Activated CD8-positive, alpha-beta T cell treated with anti-CD3 and anti-CD28 coated beads for 36 hours (primary cell): ENCODE measurements at places on chromosomes 5 and 9. TPM values are rescaled to one million over a fixed set of nuclear protein-coding genes. Genes with fewer than 3 reads are reported as not detected.

Gene AFAP1L1
- total RNA-seq = 1.6 TPM

Gene DND1
- total RNA-seq = 2.9 TPM

DNA sequence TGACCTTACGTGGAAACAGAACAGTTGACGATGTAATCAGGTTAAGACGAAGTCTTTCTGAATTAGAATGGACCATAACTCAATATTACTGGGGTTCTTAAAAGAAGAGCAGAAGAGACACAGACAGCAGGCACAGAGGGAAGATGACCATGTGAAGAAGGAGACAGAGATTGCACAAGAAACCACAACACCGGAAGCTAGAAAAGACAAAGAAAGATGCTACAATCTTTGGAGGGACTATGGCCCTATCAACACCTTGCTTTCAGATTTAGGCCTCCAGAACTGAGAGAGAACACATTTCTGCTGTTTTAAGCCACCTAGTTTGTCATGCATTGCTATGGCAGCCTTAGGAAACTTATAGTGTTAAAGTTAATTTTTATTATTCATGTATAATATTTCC is 27.1 kb downstream of the CDH9 start:
- no peak overlapping the region for H3K4me3 ChIP-seq
- H3K27ac ChIP-seq = no peak overlapping the region
- no peaks in the 10 kb centered on the region for H3K36me3 ChIP-seq
- H3K27me3 ChIP-seq = no peaks in the 10 kb centered on the region
- DNase-seq = no peak

Gene CCNO
- total RNA-seq = not detected

Gene SLIT3
- total RNA-seq = 0.74 TPM

DNA sequence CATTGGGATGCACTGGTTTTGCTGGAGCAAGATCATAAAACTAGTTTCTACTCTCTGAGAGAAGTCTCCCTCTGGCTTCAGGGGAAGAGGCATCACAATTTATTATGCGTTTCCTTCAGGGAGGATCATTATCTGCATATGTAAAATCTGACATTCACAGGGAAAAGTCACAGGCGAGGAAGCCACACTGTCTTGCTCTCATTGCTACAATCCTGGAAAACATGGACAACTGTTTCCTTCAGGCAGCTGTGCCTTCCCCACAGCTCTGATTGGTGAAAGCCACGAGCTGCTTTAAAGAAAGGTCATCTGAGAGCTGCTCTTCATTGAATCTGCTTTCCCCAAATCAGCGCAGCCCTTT is 397.8 kb downstream of the MED10 start:
- no peaks in the 10 kb centered on the region for H3K4me1 ChIP-seq
- H3K27me3 ChIP-seq = no peaks in the 10 kb centered on the region
- no peak for DNase-seq
- H3K27ac ChIP-seq = no peak overlapping the region

- H3K4me1 ChIP-seq = peaks cover 5% of the 10 kb centered on the region
- no peaks in the 10 kb centered on the region for H3K36me3 ChIP-seq
- peaks cover 14% of the 10 kb centered on the region for H3K27me3 ChIP-seq
- no peak overlapping the region for H3K4me3 ChIP-seq
- no peak overlapping the region for H3K27ac ChIP-seq
These were observed 30.3 kb upstream of the CER1 start for GRCh38 chr9:14752871-14753270.

GRCh38 chr5:141880961-141881801 is 3.0 kb upstream of the PCDH1 start:
- no peaks in the 10 kb centered on the region for H3K36me3 ChIP-seq
- DNase-seq = no peak
- H3K4me3 ChIP-seq = no peak overlapping the region
- peaks cover 70% of the 10 kb centered on the region for H3K27me3 ChIP-seq

Gene LCN15
- not detected for total RNA-seq

DNA sequence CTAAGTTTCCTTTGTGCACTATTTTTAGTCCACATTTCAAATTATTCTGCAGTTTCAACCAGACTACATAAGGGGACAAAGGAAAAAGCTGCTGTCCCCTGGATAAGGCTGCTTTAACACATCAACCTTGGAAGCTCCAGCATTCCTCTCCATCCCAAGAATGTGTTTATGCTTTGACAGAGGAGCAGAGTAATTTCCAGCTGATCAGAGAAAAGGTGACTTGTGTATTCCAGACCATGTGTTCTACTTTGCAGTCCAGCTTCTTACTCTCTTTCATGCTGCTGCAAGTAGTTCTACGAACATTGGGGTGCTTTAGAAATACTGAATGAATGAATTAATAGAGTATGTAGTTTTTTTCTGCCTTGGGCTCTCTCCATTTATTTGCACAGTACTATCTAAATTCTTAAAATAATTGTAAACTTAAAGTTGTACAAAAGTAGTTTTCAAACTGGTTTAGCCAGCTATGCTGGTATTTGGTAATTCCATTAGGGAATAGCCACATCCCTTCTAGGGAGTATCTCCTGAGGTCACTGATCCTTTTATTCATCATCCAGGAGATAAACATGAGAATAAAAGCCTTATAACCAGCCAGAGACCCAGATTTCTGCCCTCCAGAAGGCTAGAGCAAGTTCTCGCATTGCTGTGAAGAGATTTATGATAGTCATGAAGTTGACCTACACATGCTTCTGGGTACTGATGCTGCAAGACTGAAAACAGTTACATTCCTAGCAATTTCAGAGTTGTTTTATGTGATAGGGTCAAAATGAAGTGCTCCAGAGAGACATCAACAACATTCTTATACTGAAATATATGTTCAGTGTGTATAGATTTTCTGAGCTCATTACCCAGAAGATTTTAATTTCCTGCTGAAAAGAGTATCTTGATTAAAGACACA is 215.2 kb downstream of the COMMD10 start:
- H3K4me3 ChIP-seq = no peak overlapping the region
- no peak for DNase-seq
- H3K36me3 ChIP-seq = peaks cover 79% of the 10 kb centered on the region
- H3K27me3 ChIP-seq = no peaks in the 10 kb centered on the region
- no peak overlapping the region for H3K27ac ChIP-seq
- H3K4me1 ChIP-seq = no peaks in the 10 kb centered on the region

Gene PCDHB6
- not detected for total RNA-seq

GRCh38 chr9:28135549-28135948 is 562.3 kb upstream of the C9orf72 start:
- H3K4me3 ChIP-seq = no peak overlapping the region
- no peaks in the 10 kb centered on the region for H3K4me1 ChIP-seq
- DNase-seq = no peak
- H3K27me3 ChIP-seq = no peaks in the 10 kb centered on the region

Gene TYRP1
- total RNA-seq = not detected

Gene LRRC19
- not detected for total RNA-seq

- H3K4me3 ChIP-seq = no peak overlapping the region
- H3K4me1 ChIP-seq = no peaks in the 10 kb centered on the region
- no peak overlapping the region for H3K27ac ChIP-seq
These were observed 287.2 kb upstream of the ZNF608 start for GRCh38 chr5:125033602-125034001.

Gene PCDHB14
- not detected for total RNA-seq

DNA sequence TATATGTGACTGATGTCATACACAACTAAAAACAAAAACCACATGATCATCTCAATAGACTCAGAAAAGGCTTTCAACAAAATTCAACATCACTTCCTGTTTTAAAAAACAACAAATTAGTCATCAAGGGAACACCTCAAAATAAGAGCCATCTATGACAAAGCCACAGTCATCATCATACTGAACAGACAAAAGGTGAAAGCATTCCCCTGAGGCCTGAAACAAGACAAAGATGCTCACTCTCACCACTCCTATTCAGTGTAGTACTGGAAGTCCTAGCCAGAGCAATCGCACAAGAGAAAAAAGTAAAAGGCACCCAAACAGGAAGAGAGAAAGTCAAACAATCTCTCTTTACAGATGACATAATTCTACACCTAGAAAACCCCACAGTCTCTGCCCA is 893.5 kb upstream of the EDIL3 start:
- no peaks in the 10 kb centered on the region for H3K27me3 ChIP-seq
- no peak for DNase-seq
- no peaks in the 10 kb centered on the region for H3K4me1 ChIP-seq
- no peak overlapping the region for H3K4me3 ChIP-seq
- no peaks in the 10 kb centered on the region for H3K36me3 ChIP-seq

Gene CMBL
- total RNA-seq = 1.4 TPM

DNA sequence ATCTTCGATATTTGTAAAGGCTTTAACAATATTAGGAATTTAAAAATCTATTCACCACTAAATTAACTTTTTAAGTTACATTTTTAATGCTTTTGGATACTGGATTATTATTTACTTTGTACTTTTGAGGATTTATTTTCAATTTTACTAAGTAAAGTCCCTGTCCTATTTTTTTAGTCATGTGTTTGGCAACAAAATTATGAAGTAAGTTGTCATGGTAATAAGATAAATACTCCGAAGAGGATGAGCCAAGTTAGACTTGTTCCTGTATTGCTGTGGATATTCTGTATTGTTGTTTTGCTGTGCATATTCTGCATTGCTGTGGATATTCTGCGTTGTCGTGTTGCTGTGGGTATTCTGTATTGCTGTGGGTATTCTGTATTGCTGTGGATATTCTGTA is 210.1 kb downstream of the MTRR start:
- no peaks in the 10 kb centered on the region for H3K36me3 ChIP-seq
- no peaks in the 10 kb centered on the region for H3K4me1 ChIP-seq
- DNase-seq = no peak
- no peaks in the 10 kb centered on the region for H3K27me3 ChIP-seq

GRCh38 chr9:128113526-128114325 is 13.8 kb downstream of the PTGES2 start:
- H3K27me3 ChIP-seq = no peaks in the 10 kb centered on the region
- peaks cover 10% of the 10 kb centered on the region for H3K4me1 ChIP-seq
- no peak for DNase-seq
- H3K27ac ChIP-seq = no peak overlapping the region
- H3K4me3 ChIP-seq = no peak overlapping the region

- H3K4me3 ChIP-seq = no peak overlapping the region
- no peaks in the 10 kb centered on the region for H3K36me3 ChIP-seq
- no peak for DNase-seq
- H3K27ac ChIP-seq = no peak overlapping the region
These were observed 133.4 kb downstream of the MRPL36 start for GRCh38 chr5:1666221-1666620.

- no peaks in the 10 kb centered on the region for H3K27me3 ChIP-seq
- no peak for DNase-seq
- H3K36me3 ChIP-seq = no peaks in the 10 kb centered on the region
- no peak overlapping the region for H3K4me3 ChIP-seq
- no peak overlapping the region for H3K27ac ChIP-seq
These were observed 9.0 kb upstream of the QSOX2 start for GRCh38 chr9:136254381-136255165.

- H3K36me3 ChIP-seq = no peaks in the 10 kb centered on the region
- peaks cover 17% of the 10 kb centered on the region for H3K4me1 ChIP-seq
- peak; percentile 37 for DNase-seq
- no peak overlapping the region for H3K27ac ChIP-seq
- no peaks in the 10 kb centered on the region for H3K27me3 ChIP-seq
- H3K4me3 ChIP-seq = no peak overlapping the region
These were observed 65.3 kb upstream of the SMC2 start for GRCh38 chr9:104028827-104029226.

Gene PCDHB12
- not detected for total RNA-seq

- H3K4me1 ChIP-seq = peaks cover 60% of the 10 kb centered on the region
- H3K4me3 ChIP-seq = peak within 1 kb of the TSS; percentile 98
- DNase-seq = peak; percentile 76
- no peaks in the 10 kb centered on the region for H3K27me3 ChIP-seq
- H3K27ac ChIP-seq = peak within 1 kb of the TSS; percentile 94
- peaks cover 24% of the 10 kb centered on the region for H3K36me3 ChIP-seq
These were observed at the start of gene RAPGEF1 for GRCh38 chr9:131739959-131740648. Gene RAPGEF1, minus strand, starts transcription at chr9:131740076. Its CDS starts 246 bp downstream, at chr9:131739830.

Gene GOLPH3
- total RNA-seq = 53.2 TPM

GRCh38 chr5:6195711-6196358 is 182.5 kb downstream of the MED10 start:
- no peak for DNase-seq
- H3K4me3 ChIP-seq = no peak overlapping the region
- no peaks in the 10 kb centered on the region for H3K4me1 ChIP-seq

- no peak overlapping the region for H3K27ac ChIP-seq
- H3K27me3 ChIP-seq = no peaks in the 10 kb centered on the region
- DNase-seq = no peak
- H3K4me3 ChIP-seq = no peak overlapping the region
- peaks cover 11% of the 10 kb centered on the region for H3K4me1 ChIP-seq
These were observed 1.6 kb downstream of the DNLZ start for GRCh38 chr9:136361754-136362449.

- H3K27ac ChIP-seq = no peak overlapping the region
- H3K4me3 ChIP-seq = no peak overlapping the region
- no peaks in the 10 kb centered on the region for H3K36me3 ChIP-seq
- H3K27me3 ChIP-seq = no peaks in the 10 kb centered on the region
- H3K4me1 ChIP-seq = no peaks in the 10 kb centered on the region
- DNase-seq = no peak
These were observed 133.3 kb downstream of the KIAA0825 start for GRCh38 chr5:94485067-94485466.

Gene BRINP1
- not detected for total RNA-seq

Gene NUDT12
- total RNA-seq = 3.0 TPM

Gene IRX2
- not detected for total RNA-seq

DNA sequence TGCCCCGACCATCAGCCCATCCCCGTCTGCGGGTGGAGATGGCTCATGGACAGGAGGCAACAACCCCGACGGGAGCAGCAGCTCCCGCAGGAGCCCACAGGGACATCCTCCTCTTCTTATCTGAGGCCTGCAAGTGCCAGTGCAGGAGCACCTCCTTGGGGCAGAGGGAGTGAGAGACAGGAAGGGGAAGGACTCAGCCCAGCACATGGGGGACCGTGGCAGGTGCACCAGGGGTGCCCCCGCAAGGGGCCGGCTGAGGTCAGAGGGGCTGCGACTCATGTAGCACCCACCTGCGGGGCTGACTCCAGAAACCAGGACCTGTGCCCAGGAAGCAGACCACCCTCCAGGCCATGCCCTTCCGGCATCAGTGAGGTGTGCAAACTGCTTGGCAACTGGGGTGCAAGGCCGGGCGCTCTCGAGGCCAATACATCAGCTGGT is 259.8 kb upstream of the ADAMTS16 start:
- no peaks in the 10 kb centered on the region for H3K27me3 ChIP-seq
- H3K4me3 ChIP-seq = no peak overlapping the region
- no peaks in the 10 kb centered on the region for H3K4me1 ChIP-seq
- no peak overlapping the region for H3K27ac ChIP-seq

GRCh38 chr5:89343666-89344065 is 460.7 kb upstream of the MEF2C start:
- no peak overlapping the region for H3K4me3 ChIP-seq
- H3K4me1 ChIP-seq = peaks cover 7% of the 10 kb centered on the region
- peak; percentile 49 for DNase-seq
- H3K36me3 ChIP-seq = no peaks in the 10 kb centered on the region
- H3K27me3 ChIP-seq = no peaks in the 10 kb centered on the region
- no peak overlapping the region for H3K27ac ChIP-seq

DNA sequence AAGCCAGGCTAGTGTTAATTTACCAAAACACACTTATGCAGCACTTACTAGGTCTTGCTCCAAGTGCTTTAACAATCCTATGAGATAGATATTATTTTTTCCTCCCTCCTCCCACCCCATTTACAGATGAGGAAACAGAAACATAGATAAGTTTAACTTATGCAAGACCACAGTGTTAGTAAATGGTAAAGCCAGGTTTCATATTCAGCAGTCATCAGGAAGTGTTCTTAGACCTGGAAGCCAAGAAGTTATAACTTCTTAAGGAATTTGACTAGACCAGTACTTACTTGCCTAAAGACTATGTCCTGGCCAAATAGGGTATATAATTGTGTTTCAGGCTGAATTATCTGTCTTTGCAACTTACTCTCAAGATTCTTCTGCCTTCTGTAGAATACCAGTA is 15.9 kb downstream of the ABHD17B start:
- peaks cover 8% of the 10 kb centered on the region for H3K36me3 ChIP-seq
- DNase-seq = no peak
- H3K27me3 ChIP-seq = no peaks in the 10 kb centered on the region
- H3K27ac ChIP-seq = peak overlapping the region; percentile 73
- H3K4me3 ChIP-seq = no peak overlapping the region
